ENCODE measurements at places on chromosomes 1 and 21. TPM values are rescaled to one million over a fixed set of nuclear protein-coding genes. Genes with fewer than 3 reads are reported as not detected.

RSRP1 gene
- 145 TPM for total RNA-seq

ELOA gene
- total RNA-seq = 64.2 TPM

CD1B gene
- total RNA-seq = not detected

SPATA1 gene
- total RNA-seq = 2.5 TPM

DMBX1 gene
- not detected for total RNA-seq

OR2L13 gene
- not detected for total RNA-seq

MAST2 gene
- total RNA-seq = 25.8 TPM

FAM3B gene
- total RNA-seq = 4.8 TPM

TFF3 gene
- total RNA-seq = 19.0 TPM

DNA sequence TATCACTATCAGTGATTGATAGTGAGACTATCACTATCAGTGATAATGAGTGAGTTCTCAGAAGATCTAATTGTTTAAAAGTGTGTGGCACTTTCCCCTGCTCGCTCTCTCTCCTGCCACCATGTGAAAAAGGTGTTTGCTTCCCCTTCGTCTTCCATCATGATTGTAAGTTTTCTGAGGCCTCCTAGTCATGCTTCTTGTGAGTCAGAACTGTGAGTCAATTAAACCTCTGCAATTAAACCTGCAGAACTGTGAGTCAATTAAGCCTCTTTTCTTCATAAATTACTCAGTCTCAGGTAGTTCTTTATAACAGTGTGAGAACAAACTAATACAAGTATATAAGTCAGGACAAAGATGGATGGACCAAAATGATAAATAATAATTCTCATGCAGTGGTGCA, 7.0 kb upstream of the IL23R start:
- no peak for DNase-seq

- DNase-seq = no peak
Observed at GRCh38 chr1:219058891-219059820, 114.5 kb upstream of the LYPLAL1 start.

DNA sequence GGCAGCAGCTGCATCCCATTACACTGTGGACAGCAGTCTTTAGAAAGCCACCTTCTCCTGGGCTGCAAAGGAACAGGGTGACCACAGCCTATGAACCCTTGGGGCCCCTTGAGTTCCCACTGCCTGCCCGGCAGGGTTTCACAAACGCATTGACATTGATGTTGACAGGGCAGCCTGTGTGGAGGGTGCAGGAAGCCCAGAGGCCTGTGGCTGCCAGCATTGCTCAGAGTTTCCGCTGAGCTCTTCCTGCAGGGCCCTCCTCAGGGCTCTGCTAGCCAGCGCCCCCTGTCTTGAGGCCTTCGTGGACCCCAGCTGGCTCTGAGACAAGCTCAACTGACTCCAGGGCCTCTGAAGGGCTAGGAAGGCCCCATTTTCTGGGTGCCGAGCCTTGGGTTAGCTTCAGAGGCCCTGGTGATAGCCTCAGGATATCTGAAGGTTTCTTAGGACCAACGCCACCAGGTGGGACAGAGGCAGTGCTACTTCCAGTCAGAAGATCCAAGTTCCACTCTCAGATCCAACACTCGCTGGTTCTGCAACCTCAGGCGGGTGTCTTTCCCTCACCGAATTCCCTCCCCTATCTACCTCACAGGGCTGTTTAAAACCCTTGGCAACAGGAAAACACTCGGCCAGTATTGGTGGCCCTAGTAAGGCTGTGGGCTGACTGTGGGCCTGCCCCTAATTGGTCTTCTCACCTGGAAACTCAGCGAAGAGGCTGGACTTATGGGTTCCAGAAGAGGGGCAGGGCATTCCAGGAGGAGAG, 27.2 kb upstream of the EPS8L3 start:
- peak; percentile 74 for DNase-seq

GRCh38 chr1:36279110-36279788, 26.9 kb upstream of the SH3D21 start:
- DNase-seq = no peak

GRCh38 chr1:14940285-14940870, 213.2 kb upstream of the TMEM51 start:
- no peak for DNase-seq

- no peak for DNase-seq
Observed at GRCh38 chr1:32605711-32606424, 44.5 kb downstream of the ZBTB8OS start.

- no peak for DNase-seq
Observed at GRCh38 chr1:38451541-38451993, 405.0 kb upstream of the POU3F1 start.

GRCh38 chr1:220529521-220530020, 1.6 kb downstream of the MARK1 start:
- DNase-seq = no peak

DNA sequence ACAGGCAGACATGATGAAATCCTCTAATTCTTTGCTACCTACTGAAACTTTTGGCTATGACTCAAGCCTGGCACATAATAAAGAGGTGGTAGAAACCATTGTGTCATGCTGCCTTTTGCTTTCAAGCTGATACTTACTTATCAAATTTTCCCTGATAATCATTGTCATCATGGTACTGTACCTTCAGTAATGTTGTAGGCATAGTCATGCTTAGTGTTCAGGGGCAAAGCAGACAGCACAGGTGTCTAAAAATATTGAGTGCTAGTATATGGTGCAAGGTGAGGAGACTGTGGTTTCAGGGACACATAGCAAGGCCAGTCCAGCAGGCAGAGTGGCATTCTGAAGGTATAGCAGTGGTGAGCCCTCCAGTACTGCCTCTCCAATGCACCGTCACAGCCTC, 226.9 kb upstream of the DEPDC1 start:
- no peak for DNase-seq

GRCh38 chr1:209565759-209566678, 17.5 kb upstream of the CAMK1G start:
- peak; percentile 76 for DNase-seq

DNA sequence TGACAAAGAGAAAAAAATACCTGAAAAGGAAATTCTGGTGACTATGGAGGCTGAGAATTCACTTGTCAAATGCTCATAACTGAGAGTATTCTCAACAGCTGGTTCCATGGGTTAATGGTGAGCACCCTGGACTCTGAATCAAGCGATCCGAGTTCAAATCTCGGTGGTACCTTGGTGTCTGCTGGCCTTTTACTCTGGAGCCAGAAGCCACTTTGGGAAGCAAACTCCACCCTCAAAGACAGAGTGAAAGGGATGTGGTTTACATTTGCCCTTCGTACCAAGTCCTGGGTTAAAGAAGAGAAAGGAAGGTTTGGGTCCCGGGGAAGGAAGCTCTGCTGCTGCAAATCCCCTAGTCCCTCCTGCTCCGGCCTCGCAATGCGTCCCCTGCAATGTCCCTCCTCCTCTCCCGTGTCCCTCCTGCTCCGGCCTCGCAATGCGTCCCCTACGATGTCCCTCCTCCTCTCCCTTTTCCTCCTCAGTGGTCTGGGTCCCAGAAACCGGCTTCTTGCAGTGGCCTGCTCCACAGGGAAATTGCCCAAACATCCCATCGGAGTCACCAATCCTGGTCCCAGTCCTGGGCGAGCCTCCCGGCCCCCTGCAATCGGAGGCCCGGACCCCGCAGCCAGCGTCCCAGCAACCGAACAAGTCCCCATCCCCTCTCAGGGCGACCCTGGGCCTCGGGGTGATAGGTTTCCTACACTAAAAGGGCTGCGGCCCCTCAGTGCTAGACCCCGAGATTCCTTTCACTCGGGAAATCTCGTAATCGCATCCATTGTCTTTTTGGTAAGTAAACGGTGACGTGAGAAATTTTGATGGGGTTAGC, 129.4 kb downstream of the PPIAL4G start:
- no peak for DNase-seq

DNA sequence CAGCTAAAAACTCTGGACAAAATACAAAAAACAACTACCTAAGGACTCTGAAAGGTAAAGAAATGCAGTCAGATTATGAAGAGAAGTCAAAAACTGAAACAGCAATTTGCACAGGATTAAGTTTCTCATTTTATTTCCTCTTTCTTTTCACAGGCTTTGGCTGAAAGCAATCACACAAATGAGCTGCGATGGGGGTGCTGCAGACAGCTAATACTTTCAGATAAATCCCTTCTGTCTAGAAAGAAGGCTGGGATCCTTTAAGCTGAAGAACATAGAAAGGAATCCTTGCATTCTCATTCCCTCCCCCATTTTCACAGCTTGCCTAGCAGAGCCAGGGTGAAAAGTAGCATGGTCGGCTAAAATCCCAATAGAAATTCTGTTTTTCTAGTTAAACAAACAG, 32.0 kb upstream of the PRDX6 start:
- DNase-seq = no peak
